ENCODE measurements at places on chromosomes 3 and 15. TPM values are rescaled to one million over a fixed set of nuclear protein-coding genes. Genes with fewer than 3 reads are reported as not detected.
A peak's percentile ranks its signal among the peaks of the same experiment; 100 is the strongest.

- H3K36me3 ChIP-seq = no peaks in the 10 kb centered on the region
- H3K27me3 ChIP-seq = no peaks in the 10 kb centered on the region
- no peak overlapping the region for H3K4me3 ChIP-seq
- H3K4me1 ChIP-seq = no peaks in the 10 kb centered on the region
- no peak overlapping the region for H3K27ac ChIP-seq
These were observed 58.5 kb downstream of the BBX start for GRCh38 chr3:107581230-107581629.

DNA sequence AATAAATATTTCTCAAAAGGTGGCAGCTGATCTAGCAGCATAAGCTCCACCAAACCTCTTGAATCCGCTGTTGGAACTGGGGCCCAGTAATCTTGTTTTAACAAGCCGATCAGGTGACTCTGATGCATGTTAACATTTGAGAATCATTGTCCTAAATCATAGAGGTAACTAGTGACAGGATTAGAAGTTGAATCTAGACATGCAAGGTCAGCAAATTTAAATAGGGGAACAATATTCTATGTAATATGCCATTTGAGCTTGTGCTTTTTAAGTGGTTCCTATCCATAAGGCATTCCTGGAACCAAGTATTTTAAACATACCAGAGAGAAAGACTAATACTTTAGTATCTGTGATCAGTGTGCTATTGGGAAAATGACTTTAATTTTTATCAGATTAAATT is 412.8 kb downstream of the PYDC2 start:
- no peaks in the 10 kb centered on the region for H3K4me1 ChIP-seq
- H3K27me3 ChIP-seq = no peaks in the 10 kb centered on the region
- H3K4me3 ChIP-seq = no peak overlapping the region
- no peak overlapping the region for H3K27ac ChIP-seq
- DNase-seq = peak; percentile 10

DNA sequence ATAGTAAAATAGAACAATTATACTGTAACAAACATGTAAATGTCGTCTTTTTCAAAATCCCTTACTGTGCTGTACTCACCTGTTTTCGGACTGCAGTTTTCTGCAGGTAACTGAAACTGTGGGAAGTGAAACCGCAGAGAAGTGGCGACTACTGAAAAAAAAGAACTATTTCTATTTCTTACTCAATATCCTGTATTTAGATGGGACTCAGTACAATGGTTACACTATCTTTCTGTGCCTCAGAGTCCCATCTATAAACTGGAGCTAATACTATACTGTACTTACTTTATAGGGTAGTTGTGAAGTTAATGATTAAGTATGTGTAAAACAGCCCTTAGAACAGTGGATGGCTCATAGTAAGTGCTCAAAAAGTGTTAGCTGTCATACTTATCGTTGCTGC is 14.3 kb upstream of the P2RY12 start:
- H3K36me3 ChIP-seq = no peaks in the 10 kb centered on the region
- no peak overlapping the region for H3K4me3 ChIP-seq
- no peak for DNase-seq
- H3K27ac ChIP-seq = no peak overlapping the region

- DNase-seq = no peak
- no peaks in the 10 kb centered on the region for H3K4me1 ChIP-seq
- no peaks in the 10 kb centered on the region for H3K36me3 ChIP-seq
- no peak overlapping the region for H3K4me3 ChIP-seq
- H3K27ac ChIP-seq = no peak overlapping the region
These were observed 16.0 kb upstream of the MEGF11 start for GRCh38 chr15:66269326-66270090.

Gene SH3BP5
- 79.2 TPM for total RNA-seq
